NCI-H1436 treated with DMSO at 0.1 percent for 48 hours (cell line): ENCODE measurements at places on chromosomes 5 and 9.

GRCh38 chr5:97888439-97888838, 705.4 kb upstream of the RIOK2 start:
- no peak for DNase-seq

GRCh38 chr9:90802386-90802985, 867 bp downstream of the SYK start:
- DNase-seq, result no peak

DNA sequence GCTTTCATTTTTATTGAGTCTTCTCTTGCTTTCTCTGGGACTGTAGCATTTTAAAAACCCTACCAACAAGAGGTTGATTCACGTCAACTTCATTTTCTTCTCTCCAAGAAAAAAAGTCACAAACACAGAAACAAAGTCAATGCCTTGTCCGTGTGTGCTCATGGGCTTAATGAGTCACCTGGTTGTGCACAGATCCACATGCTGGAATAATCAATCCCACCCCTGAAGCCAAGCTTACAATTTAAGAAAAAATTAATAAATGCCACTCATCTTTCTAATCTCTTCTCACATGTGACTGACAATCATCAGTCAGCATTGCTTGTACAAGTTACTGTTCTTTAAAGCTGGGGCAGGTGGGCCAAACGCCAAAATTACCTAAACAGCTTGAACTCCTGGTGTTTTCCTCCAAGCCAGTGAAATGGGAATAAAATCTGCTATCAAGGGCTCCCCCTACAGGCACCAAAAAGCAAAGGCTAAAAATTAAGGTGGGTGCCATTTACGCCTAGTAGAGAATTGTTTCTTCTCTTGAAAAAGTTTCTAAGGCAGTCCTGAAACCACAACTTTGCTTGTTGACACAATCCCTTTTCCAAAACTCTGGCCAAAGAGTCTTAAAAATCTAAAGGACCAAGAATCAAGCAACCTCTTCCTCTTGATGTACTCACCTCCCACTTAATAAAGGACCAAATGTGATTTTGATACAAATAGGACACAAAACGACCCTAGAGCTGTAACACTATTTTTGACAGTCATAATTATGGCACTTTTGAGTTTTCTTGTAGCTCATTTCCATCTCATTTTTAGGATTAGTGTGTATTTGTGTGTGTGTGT, 21.3 kb downstream of the TRMO start:
- DNase-seq, result no peak

- DNase-seq, result no peak
These were observed 14.8 kb downstream of the FAM219A start for GRCh38 chr9:34443533-34443932.

DNA sequence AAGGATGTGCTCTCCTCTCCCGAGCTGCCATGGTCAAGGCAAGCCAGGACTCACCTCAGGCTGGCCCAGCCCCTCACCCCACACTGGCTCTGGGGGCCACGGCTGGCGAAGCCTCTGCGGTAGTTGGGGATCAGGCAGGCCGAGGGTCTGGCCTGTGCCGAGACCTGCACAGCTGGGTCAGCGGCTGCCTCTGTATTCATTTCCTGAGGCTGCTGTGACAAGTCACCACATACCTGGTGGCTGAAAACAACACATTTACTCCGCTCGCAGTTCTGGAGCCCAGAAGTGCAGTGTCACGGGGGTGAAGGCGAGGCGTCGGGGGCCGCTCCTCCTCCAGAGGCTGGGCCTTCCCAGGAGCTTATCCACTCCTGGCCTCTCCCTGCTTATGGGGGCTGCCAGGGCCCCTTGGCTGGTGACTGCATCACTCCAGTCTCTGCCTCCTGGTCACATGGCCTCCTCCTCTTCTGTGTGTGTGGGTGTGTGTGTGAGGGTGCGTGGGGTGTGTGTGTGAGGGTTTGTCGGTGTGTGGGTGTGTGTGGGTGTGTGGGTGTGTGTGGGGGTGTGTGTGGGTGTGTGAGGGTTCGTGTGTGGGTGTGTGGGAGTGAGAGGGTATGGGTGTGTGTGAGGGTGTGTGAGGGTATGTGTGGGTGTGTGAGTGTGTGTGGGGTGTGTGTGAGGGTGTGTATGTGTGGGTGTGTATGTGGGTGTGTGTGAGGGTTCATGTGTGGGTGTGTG, 3.2 kb upstream of the SCGB3A1 start:
- DNase-seq, result no peak

GRCh38 chr5:52751137-52751536, 36.6 kb upstream of the ITGA1 start:
- DNase-seq, result no peak

DNA sequence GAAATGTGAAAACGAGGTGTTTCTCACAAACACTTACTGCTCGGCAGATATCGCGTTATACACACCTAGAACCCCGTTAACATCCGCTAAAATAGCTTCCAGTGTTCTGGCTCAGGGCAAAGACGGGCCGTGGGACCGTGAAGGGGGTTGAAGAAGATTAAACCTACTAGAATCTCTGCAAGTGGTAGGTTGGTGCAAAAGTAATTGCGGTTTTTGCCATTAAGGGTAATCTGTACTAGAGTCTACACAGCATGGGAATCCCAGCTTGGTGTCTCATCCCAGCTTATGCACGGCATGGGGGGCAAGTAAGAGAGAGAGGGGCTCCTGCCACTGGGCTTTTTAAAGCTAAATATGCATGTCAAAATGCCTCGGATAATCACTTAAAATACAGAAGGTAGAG, 43.9 kb downstream of the HRH2 start:
- DNase-seq, result no peak

GRCh38 chr9:73133921-73134407, 17.7 kb upstream of the ANXA1 start:
- DNase-seq, result no peak

- no peak for DNase-seq
These were observed 144.4 kb downstream of the BNC2 start for GRCh38 chr9:16726029-16726428.

DNA sequence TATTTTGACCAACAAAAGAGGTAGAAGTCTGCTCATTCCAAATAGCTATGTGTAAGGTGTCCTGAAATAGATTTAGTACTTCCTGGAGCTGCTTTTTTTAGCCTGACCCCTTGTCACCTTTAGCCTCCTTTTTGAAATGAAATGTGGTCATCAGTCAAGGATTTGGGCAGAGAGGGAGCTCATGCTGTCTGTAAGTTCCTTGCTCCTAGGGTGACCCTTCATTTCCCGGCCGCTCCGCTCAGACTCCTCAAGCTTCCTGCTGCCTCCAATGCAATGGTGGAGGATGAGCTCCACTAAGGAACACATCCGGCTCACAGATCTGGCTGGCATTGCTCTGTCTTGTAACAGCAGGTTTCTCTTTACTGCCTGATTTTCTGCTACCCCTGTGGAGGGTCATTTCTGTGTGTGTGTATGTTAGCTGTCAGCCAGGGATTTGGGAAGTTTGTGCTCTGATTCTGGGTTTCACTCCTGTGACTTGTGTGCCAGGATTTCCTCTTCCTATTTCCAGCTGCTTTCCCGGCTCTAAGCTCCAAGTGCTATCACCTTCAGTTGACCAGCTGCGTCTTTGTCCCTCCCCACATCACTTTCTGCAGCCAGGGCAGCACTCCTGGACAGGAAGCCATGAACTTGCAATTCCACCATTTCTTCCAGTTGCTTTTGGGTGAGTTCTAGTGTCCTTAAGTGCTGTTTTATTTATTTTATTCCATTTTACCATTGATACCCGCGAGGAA, 265.9 kb downstream of the ICE1 start:
- DNase-seq, result no peak

- DNase-seq, result no peak
These were observed 31.4 kb upstream of the PSD2 start for GRCh38 chr5:139763930-139764791.

GRCh38 chr5:124663101-124663506, 83.3 kb downstream of the ZNF608 start:
- DNase-seq, result no peak

DNA sequence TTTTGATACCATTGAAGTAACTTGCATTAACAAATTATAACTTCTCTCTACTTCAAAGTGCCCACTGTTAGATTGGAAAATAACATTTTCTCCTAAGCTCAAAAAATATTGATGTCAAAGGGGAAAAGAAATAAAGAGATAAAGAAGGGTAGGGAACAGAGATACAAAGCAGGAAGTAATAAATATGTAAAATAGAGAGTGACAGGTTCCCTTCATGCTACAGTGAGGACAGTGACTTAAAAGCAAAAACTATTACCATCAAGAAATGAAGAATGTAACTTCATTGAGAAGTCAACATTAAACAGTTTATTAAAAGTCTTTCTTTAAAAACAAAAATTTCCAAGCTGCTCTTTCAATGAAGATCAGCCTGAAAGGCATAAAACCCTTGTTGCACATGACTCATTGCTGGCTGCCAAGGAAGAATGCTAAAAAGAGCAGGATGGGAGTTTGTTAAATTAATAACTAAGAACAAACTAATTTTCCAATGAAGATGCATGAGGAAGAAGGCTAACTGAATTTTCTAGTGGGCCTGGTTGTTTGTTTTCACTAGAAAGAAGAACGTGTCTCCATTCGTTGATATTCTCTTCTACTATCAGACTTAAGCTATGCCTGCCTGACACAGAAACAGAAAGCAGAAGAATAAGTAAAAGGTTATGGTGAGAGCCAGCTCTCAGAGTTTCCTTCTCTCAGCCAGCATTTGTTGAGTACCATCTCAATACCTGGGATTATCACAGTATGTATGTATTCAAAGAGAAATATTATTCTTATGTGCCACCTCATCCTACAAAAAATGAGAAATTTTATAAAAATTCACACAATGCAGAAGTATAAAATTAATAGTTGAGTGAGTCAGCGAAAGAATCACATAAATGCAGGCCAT, 197.8 kb upstream of the NREP start:
- DNase-seq, result no peak

DNA sequence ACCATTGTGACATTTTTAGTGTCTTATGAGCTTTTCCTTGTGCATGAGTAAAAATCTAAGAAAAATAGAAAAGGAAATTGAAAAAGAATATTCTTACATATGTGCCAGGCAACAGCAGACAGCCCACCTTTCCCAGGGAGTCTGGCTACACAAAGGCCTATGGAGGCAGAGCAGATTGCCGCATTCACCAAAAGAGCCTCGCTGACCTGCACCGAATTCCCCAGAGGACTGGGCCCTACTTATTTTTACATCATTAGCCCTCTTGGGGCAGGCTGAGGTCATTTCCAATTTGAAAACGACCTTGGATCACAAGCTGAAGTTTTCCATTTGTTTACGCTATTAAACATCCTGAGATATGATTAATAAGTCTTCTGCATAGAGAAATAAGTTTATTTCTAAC, 66.2 kb upstream of the WDR41 start:
- DNase-seq, result no peak

- DNase-seq, result no peak
These were observed 148.4 kb downstream of the MAPKAP1 start for GRCh38 chr9:125558453-125559092.

- DNase-seq, result peak; percentile 30
These were observed 244.5 kb upstream of the C9orf72 start for GRCh38 chr9:27817747-27818146.

GRCh38 chr9:133359399-133360175, 3.2 kb downstream of the SURF2 start:
- no peak for DNase-seq

GRCh38 chr9:114124138-114124537, 25.0 kb upstream of the KIF12 start:
- no peak for DNase-seq

DNA sequence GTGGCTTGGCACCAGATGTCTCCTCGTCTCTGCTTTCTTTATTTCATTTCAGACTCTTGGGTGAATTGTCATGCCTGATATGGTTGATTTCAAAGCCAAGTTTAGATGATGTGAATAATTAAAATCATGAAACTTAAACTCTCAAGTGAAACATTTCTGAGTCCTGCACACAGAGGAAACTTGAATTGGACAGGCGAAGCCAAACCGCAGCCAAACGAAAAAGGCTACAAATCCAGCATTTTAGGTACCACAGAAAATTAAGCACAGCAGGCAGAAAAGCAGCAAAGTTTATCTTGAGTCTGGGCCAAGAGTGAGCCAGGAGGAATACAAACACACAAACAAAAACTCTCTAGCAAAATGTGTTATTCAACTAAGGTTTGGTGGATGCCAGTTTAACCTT, 659.8 kb upstream of the KLF4 start:
- no peak for DNase-seq

DNA sequence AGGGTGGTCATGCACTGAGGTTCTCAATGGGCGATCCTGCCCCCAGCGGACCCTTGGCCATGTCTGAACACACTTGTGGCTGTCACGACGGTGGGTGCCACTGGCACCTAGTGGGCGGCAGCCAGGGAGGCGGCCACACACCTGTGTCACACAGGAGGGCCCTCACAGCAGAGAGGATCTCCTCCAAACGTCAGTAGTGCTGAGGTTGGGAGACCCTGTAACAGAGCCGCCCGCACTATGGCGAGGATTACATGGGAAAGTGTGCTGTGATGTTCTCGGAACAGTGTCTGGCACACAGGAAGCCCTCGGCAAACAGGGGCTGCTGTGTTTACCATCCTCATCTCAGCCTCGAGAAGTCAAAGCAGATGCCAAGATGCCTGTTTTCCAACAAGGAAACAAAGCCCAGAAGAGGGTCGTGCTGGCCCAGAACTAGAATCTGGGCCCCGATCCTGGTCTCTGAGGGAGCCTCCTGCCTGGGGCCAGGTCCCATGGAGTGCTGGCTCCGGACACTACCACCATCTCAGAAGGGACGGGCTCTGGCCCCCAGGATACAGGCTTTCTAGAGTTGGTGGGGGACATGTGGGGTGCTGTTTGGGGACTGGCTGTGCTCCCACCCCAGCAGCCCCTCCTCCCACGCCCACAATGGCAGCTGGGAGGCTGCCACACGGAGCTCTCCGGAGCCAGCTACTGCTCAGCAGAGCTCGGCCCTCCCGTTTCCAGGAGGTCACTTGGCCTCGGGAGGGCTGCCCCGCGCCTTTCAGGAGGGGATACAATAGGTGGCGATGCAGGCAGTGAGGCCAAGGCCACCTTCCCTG, 48.2 kb downstream of the DBH start:
- no peak for DNase-seq

GRCh38 chr5:112649882-112650281, 87.8 kb upstream of the APC start:
- DNase-seq, result peak; percentile 42

DNA sequence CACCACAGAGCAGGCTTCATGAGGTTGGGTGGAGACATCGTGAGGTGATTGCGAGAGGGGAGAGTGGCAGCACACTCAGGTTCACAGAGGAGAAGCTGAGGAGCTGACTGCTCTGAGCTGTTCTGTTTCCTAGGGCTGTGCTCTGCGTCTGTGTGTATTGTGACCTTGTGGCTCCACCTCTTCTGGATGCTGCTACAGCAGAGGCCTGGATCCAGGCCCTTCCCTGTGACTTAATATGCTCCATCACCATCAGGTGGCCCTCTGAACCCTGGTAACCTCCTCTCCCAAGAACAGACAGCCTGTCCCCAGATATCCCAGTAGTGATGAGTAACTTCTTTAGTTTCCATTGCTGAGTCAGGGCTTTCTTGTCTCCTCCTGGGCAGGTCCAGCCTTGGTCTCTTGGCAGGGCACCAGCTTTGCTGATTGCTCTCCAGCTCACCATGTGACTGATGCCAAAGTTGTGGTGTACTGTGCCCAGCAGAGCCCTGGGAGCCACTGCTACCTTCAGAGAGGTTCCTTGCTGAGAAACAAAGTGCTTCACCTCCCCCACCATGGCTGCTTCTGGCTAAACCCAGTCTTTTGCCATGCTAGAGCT, 212.8 kb upstream of the CHD1 start:
- DNase-seq, result no peak

GRCh38 chr5:123597018-123597417, 85.0 kb downstream of the CSNK1G3 start:
- no peak for DNase-seq
